ENCODE measurements at places on chromosomes 4 and X.

DNA sequence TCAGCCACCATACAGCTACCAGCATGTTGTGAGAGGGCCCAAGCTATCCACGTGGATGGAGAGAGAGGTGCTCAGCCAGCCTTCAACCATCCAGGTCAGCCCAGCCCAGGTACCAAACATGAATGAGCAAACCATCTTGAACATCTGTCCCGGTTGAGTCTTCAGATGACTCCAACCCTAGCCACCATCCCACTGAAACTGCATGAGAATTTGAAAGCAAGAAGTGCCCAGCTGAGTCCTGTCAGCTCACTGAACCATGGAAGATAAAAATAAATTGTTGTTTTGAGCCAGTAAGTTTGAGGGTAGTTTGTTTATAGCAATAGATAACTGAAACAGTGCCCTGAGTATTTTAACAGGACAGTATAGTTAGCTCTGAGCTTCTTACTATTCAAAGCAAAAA, 7.3 kb upstream of the SEL1L3 start:
- DNase-seq = no peak

DNA sequence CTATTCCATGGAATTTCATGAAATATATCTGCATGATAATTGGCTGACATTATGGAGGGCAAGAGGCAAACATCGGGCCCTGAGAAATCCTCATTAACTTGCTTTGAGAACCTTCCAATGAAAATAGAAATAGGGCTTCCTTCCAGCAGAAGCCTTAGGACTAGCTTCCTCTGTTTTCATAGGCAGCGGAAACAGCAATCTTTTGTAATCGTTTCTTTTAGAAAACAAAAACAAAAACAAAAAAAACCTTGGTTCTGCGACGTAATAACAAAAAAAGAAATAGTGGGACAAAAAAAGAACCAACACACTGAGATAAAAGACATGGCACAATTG, 62.9 kb downstream of the GEMIN8 start:
- no peak for DNase-seq

GRCh38 chr4:23023121-23023520, 330.4 kb downstream of the GBA3 start:
- no peak for DNase-seq

GRCh38 chr4:113760094-113760794, 1.3 kb downstream of the CAMK2D start:
- DNase-seq = no peak

- peak; percentile 36 for DNase-seq
These were observed 95.6 kb downstream of the AFAP1 start for GRCh38 chr4:7843831-7844593.

DNA sequence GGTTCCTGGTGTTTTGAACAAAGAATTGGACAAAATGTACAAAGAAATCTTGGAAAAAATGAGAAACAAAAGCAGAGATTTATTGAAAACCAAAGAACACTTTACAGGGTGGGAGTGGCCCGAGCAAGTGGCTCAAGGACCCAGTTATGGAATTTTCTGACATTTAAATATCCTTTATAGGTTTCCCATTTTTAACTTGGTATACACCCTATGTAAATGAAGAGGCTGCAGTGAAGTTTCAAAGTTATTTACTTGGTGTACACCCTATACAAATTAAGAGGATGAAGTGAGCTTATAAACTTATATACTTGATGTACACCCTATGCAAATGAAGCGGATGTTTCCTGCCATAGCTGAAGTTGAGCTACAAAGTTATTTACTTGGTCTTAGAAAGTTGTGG, 4.7 kb downstream of the NLRP2B start:
- DNase-seq = no peak

DNA sequence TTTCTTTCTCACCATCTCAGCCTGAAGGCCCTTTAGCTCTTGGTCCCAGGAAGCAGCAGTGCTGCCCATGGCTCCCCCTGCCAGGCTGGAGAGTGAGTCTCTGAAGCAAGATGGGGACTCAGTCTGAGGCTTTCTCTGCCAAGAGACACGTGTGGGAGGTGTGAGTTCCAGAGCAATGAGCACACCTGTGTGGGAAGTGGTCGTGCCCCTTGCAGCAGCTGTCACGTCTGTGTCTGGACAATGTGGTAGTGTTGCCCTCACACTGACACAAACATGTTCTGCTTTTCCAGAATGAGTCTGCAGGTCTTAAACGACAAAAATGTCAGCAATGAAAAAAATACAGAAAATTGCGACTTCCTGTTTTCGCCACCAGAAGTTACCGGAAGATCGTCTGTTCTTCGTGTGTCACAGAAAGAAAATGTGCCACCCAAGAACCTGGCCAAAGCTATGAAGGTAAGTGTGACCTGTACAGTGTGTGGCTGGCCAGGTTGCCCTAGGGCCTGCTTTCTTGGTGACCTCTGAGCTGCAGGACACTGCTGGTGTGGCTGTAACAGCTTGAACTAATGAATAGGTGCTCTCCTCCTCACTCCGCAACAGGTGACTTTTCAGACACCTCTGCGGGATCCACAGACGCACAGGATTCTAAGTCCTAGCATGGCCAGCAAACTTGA, 1.9 kb downstream of the TACC3 start:
- DNase-seq = no peak

- DNase-seq = no peak
These were observed 42.0 kb upstream of the MTMR8 start for GRCh38 chrX:64437218-64437617.

DNA sequence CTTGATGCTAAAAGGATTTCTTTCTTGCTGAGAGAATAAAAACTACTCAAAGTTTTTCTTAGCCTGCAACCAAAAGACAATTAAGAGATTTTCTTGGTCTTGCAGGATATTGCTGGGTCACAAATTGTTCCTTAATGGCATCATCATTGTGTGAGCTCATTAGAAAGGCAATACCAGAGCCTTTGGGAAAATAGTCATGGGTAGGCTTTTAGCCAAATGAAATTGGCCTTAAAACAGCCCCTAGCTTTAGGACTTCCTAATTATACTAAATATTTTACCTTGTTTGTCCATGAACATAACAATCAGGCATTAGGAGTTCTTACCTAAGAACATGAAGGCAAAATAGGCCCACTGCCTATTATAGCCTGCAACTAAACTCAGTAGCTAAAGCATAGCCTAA, 10.4 kb upstream of the FAM13A start:
- no peak for DNase-seq

DNA sequence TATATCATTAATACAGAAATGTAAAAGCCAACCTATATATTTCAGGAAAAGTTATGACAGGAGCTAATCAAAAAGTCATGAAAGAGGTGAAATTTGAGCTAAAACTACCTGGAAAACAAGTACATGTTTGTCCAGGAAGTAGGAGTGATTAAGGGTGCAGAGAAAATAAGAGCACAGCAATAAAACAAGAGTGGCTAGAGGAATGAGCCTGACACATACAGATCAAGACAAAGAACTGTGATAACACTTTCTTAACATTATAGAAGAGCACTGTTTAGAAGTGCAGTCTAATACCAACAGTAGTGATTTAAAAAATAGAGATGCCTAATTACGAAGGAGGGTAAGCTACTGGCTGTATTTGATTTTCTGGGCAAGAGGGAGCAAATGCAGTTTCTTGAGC, 125.1 kb downstream of the WDFY3 start:
- no peak for DNase-seq

GRCh38 chr4:54165438-54165837, 63.7 kb upstream of the PDGFRA start:
- DNase-seq = no peak

DNA sequence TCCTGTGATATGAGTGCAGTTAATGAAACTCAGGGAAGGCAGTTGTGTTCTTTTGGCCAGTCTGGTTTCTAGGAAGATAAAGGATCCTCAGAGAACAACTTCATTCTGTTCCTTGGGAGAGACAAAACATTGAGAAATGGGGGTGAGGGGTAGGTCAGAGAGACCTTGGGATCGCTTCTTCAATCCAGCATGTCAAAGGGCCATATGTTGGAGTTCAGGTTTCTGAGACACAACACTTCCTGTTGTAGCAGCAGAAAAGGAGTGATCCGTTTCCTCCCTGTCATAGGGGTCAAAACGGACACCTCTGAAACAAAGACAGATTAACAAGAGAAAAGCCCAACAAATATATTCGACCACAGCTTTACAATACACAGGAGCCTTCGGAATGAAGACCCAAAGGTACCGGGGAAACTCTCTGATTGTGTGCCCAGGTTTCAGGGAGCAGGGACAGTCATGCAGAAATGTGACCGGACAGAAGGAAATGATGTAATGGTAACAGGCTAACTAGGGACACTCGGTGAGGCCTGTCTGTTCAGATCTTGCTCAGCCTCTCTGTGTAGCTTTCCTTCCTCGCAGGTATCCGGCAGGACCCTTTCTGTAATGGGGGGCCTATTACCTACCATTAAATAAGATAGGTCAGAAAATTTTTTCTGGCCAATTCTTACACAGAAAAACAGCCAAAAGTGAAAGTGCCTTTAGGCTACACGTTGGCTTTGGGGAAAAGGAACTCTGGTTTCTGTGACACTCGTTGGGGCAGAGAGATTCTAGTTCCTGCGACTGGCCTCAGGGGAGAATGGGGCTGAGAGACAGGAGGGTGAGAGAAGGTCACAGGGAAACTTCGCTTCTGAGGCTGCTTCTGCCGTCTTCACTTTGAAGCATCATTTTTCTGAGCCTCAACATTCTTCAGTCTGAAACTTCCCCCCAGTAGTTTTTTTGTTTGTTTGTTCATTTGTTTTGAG, 103.3 kb upstream of the TLR3 start:
- DNase-seq = no peak

- DNase-seq = no peak
These were observed 60.7 kb upstream of the NFKB1 start for GRCh38 chr4:102440498-102440897.

All from caudate nucleus (tissue), 63 donors.